ENCODE measurements at places on chromosomes 3 and 15.

DNA sequence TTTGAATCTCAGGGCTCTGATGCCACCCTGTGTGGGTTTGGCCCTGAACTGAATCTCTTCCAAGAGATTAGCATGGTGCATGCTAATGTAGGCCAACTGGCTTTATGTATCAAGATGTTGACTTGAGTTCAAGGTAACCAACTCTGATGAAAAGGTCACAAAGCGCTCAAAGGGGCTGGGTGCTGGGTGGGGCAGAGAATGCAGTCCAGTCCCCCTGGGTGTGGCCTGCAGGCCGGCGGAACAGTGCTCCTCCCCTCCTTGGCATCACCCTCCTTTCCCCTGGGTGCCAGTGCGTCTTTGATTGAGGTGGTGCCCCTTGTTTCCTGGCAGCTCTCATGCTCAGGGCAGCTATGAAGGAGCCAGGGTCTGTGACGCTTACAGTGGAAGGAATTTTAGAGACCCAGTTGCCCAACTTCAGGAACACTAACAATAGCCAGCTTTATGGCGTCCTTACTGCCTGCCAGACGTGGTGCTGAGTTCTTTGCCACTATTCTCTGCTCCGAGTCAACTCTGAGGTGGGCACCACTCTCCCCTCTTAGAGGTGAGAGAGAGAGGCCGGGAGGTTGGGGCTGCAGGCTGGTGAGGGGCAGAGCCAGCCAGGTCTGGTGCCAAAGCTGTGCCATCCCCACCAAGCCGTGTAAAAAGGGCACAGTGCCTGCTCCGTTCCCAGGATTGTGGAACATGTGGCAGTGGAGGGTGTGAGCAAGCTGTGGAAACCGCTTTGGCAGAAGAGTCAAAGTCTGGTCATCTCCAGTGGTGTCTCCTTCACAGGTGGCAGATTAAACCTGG is 9.8 kb downstream of the SYNM start:
- H3K4me3 ChIP-seq = no peak overlapping the region
- H3K27ac ChIP-seq = no peak overlapping the region
- H3K4me1 ChIP-seq = no peaks in the 10 kb centered on the region
- H3K27me3 ChIP-seq = no peaks in the 10 kb centered on the region

DNA sequence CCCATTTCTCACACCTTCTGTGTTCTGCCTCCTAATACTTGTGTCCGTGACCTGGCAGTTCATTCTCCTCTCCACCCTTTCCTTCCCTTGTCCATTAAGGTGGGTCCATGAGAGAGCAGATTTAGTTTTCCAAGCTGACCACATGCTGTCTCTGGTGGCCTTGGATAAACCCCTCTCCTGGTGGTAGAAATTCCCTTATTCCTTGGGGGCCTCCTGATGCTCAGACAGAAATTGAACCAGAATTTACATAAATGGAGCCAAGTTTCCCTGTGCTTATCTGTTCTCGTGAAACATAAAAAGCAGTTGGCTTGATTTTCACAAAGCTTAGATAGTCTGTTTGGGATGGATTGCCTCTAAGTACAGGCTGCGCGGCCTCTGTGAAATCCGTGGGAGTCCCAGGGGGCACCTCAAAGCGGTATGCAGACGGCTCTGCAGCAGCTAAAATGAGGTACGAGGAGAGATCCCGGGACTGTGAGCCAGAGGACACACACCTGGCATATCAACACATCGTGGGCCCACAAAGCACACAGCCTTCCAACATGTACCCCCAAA is 101.0 kb upstream of the NMNAT3 start:
- peaks cover 4% of the 10 kb centered on the region for H3K4me1 ChIP-seq
- H3K27ac ChIP-seq = no peak overlapping the region
- no peak overlapping the region for H3K4me3 ChIP-seq
- H3K27me3 ChIP-seq = no peaks in the 10 kb centered on the region

- no peak overlapping the region for H3K4me3 ChIP-seq
- no peaks in the 10 kb centered on the region for H3K27me3 ChIP-seq
- H3K36me3 ChIP-seq = no peaks in the 10 kb centered on the region
- H3K4me1 ChIP-seq = no peaks in the 10 kb centered on the region
Observed at GRCh38 chr3:80374423-80374822, 606.6 kb upstream of the ROBO1 start.

DNA sequence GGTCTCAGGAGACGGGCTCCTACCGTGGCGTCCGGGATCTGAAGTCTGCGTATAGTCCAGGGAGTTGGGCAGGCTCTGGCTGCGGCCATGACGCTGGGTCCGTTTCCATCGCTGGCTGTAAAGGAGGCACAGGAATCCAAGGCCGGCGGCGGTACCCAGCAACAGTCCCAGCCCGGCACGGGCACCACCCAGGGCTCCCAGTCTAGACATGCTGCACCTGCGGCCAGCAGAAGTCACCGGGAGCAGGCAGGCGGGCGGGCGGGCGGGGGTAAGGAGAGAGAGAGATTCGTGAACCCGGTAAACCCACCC is 526 bp downstream of the RMDN3 start:
- peak overlapping the region; percentile 43 for H3K27ac ChIP-seq
- H3K4me1 ChIP-seq = no peaks in the 10 kb centered on the region

- no peak overlapping the region for H3K4me3 ChIP-seq
- H3K27me3 ChIP-seq = no peaks in the 10 kb centered on the region
- no peaks in the 10 kb centered on the region for H3K4me1 ChIP-seq
- no peak for DNase-seq
Observed at GRCh38 chr3:156252656-156253055, 132.3 kb downstream of the KCNAB1 start.

DNA sequence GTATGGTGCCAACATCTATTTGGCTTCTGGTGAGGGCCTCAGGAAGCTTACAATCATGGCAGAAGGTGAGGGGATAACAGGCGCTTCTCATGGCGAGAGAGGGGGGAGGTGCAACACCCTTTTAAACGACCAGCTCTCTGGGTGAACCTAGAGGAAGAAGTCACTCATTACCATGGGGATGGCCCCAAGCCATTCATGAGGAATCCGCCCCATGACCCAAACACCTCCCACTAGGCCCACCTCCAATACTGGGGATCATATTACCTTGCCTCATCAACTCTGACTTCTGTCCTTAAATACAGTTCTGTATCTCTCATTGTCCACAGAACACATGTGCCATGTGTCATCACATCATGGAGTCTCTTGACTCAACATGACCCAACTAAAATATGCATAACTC is 37.5 kb upstream of the CLRN1 start:
- no peak overlapping the region for H3K27ac ChIP-seq
- no peaks in the 10 kb centered on the region for H3K27me3 ChIP-seq
- no peaks in the 10 kb centered on the region for H3K4me1 ChIP-seq

DNA sequence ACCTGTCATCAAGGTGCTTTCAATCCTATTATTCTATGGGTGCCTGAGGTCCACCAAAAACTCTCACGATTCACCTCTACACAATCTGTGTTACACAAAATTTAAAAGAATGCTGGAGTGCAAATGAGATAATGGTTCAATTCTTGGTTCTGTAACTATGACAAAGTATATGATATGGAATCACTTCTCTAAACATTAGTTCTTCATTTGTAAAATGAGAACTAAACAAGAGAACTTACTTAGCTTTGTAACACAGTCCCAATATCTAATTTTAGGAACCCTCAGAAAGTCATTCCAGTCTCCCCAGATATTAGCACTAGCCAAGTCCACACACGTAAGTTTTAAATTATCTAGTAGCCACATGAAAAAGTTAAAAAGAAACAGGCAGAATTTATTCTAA is 111.5 kb downstream of the TBL1XR1 start:
- H3K36me3 ChIP-seq = no peaks in the 10 kb centered on the region
- H3K27ac ChIP-seq = no peak overlapping the region
- DNase-seq = no peak
- peaks cover 8% of the 10 kb centered on the region for H3K4me1 ChIP-seq
- no peaks in the 10 kb centered on the region for H3K27me3 ChIP-seq
- H3K4me3 ChIP-seq = no peak overlapping the region

GRCh38 chr15:52924630-52925029 is 134.5 kb upstream of the ONECUT1 start:
- no peaks in the 10 kb centered on the region for H3K4me1 ChIP-seq
- H3K27me3 ChIP-seq = no peaks in the 10 kb centered on the region
- no peak overlapping the region for H3K27ac ChIP-seq

DNA sequence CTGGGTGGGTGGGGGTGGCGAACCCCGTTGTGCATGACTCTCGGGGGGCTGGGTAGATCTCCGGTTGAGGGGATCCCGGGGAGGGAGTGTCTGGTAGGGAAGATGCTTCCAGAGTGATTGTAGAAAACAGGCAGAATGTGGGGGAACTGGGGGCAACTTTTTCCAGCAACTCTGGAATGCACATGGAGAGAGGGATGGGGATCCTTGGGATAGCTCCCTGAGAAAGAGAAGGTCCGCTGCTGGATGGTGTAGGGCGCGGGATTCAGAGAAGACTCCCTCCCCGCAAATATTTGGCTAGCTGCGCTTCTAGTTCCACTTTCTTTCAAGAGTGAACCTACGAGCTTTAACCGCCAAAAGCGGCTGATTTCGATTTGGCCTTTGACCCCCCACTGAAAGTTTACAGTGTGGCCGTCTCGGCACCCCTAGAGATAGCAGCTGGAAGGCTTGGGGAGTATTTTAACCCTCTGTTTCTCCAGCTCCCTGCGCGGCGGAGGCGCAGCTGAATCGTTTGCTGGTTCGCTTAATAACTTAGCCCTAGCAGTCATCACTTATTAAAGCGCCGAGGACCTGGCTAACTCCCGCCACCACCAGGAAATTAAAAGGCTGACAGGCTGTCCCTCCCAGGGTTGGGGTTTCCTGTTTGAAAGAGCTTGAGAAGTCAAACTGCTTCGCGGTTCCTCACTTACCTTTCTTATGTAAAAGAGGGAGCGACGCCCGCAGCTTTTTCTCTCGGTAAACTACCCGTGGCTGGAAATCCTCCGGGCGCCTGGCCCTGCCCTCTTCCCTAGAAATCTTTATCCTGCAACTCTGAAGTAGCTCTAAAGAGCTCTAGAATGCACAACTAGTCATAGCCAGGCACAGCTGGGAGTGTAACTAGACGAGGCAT is 1.2 kb downstream of the PHLDB2 start:
- DNase-seq = peak; percentile 75
- H3K4me3 ChIP-seq = peak overlapping the region; percentile 69
- H3K27me3 ChIP-seq = peaks cover 8% of the 10 kb centered on the region

DNA sequence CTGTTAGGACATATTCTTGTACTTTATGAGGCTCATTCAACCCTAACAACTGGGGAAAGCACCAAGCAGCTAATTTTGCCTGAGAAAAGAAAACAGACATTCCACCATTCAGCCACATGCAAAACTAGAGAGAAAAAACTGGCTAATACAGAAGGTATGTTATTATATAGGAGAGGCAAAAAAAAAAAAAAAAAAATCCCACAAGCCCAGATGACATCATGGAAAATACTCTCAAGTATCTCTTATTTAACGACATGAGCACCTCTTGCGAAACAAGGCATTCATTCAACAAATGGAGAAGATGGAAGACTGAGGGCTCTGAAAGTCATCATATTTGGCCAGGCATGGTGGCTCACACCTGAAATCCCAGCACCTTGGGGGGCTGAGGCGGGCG is 61.5 kb downstream of the PRICKLE2 start:
- no peaks in the 10 kb centered on the region for H3K27me3 ChIP-seq
- no peak overlapping the region for H3K27ac ChIP-seq
- no peak overlapping the region for H3K4me3 ChIP-seq
- H3K4me1 ChIP-seq = peaks cover 18% of the 10 kb centered on the region
- DNase-seq = no peak
- no peaks in the 10 kb centered on the region for H3K36me3 ChIP-seq

- H3K27ac ChIP-seq = no peak overlapping the region
- H3K4me3 ChIP-seq = no peak overlapping the region
- no peaks in the 10 kb centered on the region for H3K36me3 ChIP-seq
- H3K27me3 ChIP-seq = no peaks in the 10 kb centered on the region
Observed at GRCh38 chr15:56906766-56907165, 11.7 kb upstream of the TCF12 start.

GRCh38 chr3:27360113-27361078 is 8.8 kb downstream of the NEK10 start:
- H3K4me3 ChIP-seq = no peak overlapping the region
- H3K4me1 ChIP-seq = 0 out of 2 replicates have a peak, but pooled peaks cover 2% of the 10 kb centered on the region
- no peaks in the 10 kb centered on the region for H3K36me3 ChIP-seq
- H3K27ac ChIP-seq = no peak overlapping the region
- no peaks in the 10 kb centered on the region for H3K27me3 ChIP-seq
- DNase-seq = no peak

DNA sequence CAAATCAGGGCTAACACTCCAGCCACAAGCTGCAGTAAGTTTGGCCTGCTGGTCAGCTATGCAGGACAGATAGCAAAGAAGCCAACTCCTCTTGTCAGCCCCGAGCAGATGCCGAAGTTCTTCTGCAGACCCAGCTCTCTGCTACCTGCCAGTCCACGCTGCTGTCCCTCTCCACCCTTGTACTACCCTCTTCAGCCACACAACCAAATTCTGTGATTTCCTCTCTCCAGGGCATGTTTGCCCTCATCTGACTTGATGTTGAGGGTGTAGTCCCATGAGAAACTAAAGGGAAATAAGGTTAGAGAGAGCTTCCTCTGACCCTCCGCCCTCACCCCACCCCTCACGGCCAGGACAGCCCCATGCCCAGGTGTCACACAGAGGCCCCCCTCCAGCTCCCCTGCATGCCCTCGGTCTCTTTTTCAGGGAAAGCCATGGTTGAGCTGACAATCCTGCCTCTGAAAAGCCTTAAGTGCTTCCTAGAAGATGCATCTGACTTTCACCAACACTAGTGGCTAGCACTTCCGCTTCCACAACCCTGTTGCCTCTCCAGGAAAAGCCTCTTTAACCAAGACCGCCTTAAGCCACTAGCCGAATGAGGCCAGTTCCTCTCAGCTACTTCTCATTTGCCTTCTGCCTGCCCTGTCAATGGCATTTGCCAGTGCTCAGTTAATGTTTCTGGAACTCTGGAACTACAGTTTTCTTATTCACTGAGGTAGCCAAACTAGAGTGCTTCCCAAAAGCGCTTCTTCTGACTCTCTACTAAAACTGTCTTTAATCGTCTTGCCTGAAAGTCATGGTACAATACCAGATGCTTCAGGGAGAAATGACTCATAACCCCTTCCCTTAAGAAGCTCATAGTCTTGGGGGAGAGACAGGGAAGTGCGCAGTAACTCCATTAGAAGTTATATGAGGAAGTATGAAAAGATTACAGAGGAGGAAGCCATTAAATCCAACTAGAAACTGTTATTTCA is 300.4 kb upstream of the STT3B start:
- no peaks in the 10 kb centered on the region for H3K27me3 ChIP-seq
- no peaks in the 10 kb centered on the region for H3K36me3 ChIP-seq
- H3K4me3 ChIP-seq = no peak overlapping the region
- H3K27ac ChIP-seq = no peak overlapping the region
- DNase-seq = no peak

DNA sequence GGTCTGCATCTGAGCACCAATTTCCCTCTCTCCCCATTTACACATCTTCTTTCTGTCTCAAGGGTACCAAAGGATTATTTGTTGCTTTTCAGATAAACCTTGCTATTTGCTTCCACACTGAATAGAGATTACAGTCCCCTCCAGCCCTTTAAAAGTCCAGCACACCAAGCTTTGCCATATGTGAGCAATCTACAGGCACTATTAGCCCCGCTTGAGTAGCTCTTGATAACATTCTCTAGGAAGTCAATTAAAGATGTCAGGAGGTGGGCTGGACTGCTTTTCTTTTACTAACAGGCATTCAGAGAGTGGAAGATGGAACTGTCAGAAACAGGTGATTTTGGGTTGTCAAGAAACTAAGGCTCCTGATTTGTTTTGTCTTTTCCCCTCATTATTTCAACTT is 417.0 kb downstream of the ROBO2 start:
- H3K27ac ChIP-seq = no peak overlapping the region
- DNase-seq = no peak
- H3K36me3 ChIP-seq = no peaks in the 10 kb centered on the region
- no peaks in the 10 kb centered on the region for H3K27me3 ChIP-seq
- H3K4me1 ChIP-seq = no peaks in the 10 kb centered on the region
- H3K4me3 ChIP-seq = no peak overlapping the region

- peak overlapping the region; percentile 85 for H3K4me3 ChIP-seq
- no peaks in the 10 kb centered on the region for H3K36me3 ChIP-seq
- peak overlapping the region; percentile 61 for H3K27ac ChIP-seq
Observed at GRCh38 chr15:84749111-84749991, 959 bp downstream of the ZNF592 start.

Measured in H1 (cell line).